SJCRH30 (cell line): ENCODE measurements at places on chromosomes 1 and 21. TPM values are rescaled to one million over a fixed set of nuclear protein-coding genes. Genes with fewer than 3 reads are reported as not detected.

DNA sequence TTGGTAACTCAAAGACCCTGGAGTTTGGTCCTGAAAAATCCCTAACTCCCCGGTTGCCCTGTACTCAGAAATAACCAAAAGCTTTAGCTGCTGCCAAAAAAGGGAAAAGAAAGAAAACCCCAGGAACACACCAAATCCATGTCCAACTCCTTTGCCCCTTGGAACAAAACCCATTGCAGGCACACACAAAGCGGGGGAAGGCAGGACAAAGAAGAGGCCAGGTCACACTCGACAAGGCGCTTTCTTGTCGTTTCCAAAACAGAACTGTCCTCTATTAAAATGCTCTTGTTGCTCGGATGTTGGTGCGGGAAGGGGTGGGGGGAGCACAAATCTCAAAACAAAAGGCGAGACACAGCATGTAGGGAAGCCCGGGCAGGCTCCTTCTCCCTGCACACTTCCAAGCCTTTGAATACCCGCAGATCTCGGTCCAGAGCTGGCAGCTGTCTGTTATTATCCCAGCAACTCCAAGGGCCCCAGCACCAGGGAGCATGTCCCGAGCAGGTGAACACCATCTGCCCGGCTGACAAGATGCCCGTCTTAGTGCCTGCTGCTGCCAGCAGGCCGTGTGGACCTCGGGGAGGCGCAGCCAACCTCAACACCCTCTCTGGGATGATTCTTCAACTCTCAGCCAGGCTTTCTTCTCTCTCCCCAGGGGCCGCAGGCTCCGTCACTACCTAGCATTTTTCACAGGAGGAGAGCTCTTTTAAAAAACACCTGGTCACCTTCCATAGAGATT, 96.4 kb downstream of the SSBP3 start:
- H3K36me3 ChIP-seq = no peaks in the 10 kb centered on the region
- no peak for DNase-seq
- H3K4me1 ChIP-seq = no peaks in the 10 kb centered on the region
- H3K27me3 ChIP-seq = no peaks in the 10 kb centered on the region
- no peak overlapping the region for H3K4me3 ChIP-seq
- no peak overlapping the region for H3K27ac ChIP-seq

DNA sequence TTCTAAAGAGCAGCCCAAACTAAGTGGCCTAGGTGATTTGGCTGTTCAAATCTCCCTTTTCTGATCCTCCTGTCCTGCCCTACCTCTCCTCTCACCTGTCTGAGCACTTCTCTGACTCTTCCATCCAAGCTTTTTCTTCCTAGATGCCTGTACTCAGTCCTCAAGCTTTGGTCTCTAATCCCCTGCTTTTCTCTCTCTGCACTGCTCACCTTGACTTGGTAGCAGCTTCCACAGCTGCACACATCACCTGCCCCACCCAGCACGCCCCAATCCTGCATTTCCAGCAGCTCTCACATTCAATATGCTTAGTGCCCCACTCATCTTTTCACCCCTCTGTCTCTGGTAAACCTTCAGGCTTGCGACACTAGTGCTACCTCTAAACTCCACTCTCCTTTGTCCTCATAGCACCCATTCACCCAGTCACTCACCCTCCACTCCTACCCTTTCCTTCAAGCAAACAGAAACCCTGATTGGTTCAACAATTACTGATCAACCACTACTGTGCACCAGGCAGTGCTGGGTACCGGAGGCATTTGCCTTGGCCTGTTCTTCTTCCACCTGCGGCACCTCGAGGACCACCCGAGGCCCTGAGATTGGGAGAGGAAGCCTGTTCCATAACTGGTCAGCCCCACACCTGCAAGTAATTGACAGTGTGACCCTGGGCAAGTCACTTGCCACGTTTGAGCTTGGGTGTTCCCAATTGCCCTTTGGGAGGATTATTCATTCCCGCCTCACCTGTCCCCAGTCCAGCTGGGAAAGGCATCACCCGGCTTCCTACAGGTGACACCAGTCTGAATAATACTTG, 136.1 kb upstream of the EDN2 start:
- no peak overlapping the region for H3K4me3 ChIP-seq
- no peaks in the 10 kb centered on the region for H3K27me3 ChIP-seq
- no peaks in the 10 kb centered on the region for H3K36me3 ChIP-seq
- no peak overlapping the region for H3K27ac ChIP-seq
- H3K4me1 ChIP-seq = peaks cover 28% of the 10 kb centered on the region

Gene NUDT4B
- total RNA-seq = 5.8 and 7.3 TPM in 2 replicates

GRCh38 chr1:29267321-29268070, 31.2 kb downstream of the PTPRU start:
- H3K27me3 ChIP-seq = no peaks in the 10 kb centered on the region
- H3K36me3 ChIP-seq = no peaks in the 10 kb centered on the region
- H3K4me1 ChIP-seq = peaks cover 53% of the 10 kb centered on the region

Gene CGN
- total RNA-seq = 1.2 TPM in 2 replicates

DNA sequence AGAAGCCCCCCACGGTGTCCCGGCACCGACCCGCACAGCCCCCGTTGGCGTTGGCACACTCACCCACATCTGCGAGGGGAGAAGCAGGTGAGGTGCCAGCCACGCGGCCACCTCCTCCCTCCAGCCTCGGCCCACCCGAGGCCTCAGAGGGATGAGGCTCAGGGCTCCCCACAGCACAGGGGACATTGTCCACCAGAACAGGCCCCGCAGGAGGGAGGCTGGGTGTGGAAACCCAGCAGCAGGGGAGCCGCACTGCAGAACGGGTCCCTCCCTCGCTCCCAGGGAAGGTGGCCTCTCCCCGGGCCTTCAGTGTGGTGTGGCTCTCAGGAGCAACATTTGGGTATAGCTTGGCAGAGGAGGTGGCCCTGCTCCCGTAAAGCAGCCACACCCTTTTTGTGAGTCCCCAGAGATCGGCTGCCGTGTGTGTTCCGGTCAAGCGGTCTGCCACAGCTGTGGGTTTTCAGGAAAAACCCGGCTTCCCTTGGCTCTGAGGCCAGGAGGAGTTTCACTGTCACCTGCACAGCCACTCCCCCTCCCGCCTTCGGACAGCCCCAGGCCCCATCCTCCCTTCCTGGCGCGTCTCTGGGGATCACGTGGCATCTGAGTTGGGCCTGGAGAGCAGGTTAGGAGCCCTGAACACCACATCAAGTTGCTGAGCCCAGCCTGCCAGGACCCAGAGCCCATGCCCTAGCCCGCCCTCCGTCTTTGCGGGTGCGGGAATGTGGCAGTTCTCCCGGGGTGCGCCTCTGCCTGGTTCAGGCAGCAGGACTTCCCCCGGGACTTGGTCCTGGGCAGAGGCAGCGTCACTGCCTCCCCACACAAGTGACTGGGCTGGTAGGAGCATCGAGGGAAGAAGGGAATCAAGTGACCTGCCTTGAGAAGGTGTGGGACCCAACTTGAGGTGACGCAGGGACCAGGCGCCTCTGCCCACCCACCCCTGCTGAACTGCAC, 64.0 kb downstream of the MEGF6 start:
- H3K27ac ChIP-seq = no peak overlapping the region
- H3K4me3 ChIP-seq = no peak overlapping the region
- H3K27me3 ChIP-seq = peaks cover 78% of the 10 kb centered on the region
- H3K36me3 ChIP-seq = no peaks in the 10 kb centered on the region
- peaks cover 30% of the 10 kb centered on the region for H3K4me1 ChIP-seq

GRCh38 chr1:7249516-7249915, 464.3 kb downstream of the CAMTA1 start:
- H3K27me3 ChIP-seq = peaks cover 16% of the 10 kb centered on the region
- H3K36me3 ChIP-seq = no peaks in the 10 kb centered on the region
- no peaks in the 10 kb centered on the region for H3K4me1 ChIP-seq
- H3K4me3 ChIP-seq = no peak overlapping the region
- H3K27ac ChIP-seq = no peak overlapping the region

DNA sequence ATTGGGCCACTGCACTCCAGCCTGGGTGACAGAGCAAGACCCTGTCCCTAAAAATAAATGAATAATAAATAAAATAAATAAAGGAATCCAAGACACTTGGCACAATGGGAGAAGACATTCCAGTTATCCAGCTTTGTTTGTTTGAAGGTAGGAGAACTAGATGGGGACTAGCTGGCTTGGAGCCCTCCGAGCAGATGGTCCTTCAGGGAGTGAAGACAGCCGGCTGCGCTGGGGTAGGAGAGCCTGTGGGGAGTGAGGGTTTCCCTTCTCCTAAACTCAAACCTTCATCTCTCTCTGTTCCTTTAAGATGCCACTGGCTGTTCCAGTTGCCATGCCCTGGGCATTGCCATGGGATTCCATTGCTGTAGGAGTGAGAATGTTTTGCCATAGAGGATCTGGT, 120.6 kb downstream of the NAV1 start:
- H3K4me1 ChIP-seq = peaks cover 16% of the 10 kb centered on the region
- H3K36me3 ChIP-seq = no peaks in the 10 kb centered on the region; the same call in 1 of the 2 replicates
- no peak overlapping the region for H3K4me3 ChIP-seq
- no peak for DNase-seq
- H3K27me3 ChIP-seq = no peaks in the 10 kb centered on the region

GRCh38 chr1:216554934-216555333, 131.7 kb upstream of the USH2A start:
- H3K27ac ChIP-seq = no peak overlapping the region
- no peaks in the 10 kb centered on the region for H3K27me3 ChIP-seq
- no peak overlapping the region for H3K4me3 ChIP-seq
- H3K4me1 ChIP-seq = no peaks in the 10 kb centered on the region

Gene KRTAP13-2
- total RNA-seq = not detected in 2 replicates

DNA sequence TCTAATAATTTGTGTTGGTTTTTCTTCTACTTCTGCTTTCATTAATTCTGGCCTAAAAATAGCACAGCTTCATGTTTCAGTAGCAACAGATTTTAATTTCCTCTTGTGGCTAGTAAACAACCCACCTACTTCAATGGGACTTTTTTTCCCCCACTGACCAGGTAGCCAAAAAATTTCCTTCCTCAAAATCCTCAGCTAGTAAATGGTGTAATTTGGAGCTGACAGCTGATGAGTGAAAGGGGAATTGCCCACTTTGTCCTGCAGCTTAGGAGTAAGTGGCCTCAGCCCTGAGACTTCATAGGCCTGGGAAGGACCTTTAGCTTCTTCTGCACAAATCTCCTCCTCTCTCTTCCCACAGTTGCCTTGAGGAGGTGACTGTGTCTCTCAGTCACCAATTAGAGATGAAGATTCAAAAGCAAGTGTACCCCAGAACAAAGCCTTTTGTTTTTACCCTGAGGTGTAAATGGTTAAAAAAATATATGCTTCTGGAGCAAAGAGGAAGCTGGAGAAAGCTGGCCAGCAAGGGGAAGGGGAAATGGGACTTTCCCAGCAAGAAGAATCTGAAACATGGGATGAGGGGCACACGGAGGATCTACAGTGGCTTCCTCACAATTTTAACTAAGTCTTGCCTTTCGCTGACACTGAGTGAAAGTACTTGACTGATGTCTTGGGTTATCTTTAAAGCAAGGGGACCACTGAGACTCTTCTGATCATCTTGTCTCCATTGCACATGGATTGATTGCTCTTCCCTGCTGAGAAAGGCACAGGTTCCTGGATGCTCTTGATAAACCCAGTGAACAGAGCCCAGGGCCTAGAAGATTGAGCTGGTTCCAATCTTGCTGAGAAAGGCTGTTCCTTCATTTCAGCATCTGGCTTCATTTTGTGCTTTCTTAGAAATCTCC, 35.8 kb upstream of the VCAM1 start:
- H3K4me3 ChIP-seq = no peak overlapping the region
- H3K36me3 ChIP-seq = no peaks in the 10 kb centered on the region
- DNase-seq = no peak
- no peaks in the 10 kb centered on the region for H3K27me3 ChIP-seq
- no peak overlapping the region for H3K27ac ChIP-seq

DNA sequence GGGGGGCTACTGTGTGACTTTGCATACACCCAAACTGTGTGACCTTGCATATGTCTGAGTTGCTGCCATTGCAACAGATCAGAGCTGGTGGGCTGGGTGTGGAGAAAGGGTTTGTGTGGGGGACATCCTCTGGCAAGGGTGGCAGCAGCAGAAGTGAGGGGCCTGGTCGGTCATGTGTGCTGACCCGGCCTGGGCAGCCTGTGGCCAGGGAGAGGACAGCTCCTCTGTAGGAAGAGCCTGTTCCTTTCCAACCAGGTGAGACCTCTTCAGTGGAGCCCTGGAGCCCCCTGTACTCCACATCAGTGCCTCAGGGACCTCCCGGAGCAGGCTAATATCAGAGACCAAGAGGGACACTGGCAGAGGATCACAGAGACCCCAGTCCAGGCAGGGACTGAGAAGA, 8.3 kb downstream of the PCSK9 start:
- no peak overlapping the region for H3K4me3 ChIP-seq
- H3K27me3 ChIP-seq = peaks cover 12% of the 10 kb centered on the region
- H3K4me1 ChIP-seq = no peaks in the 10 kb centered on the region; the same call in 1 of the 2 replicates
- no peak for DNase-seq
- no peak overlapping the region for H3K27ac ChIP-seq

DNA sequence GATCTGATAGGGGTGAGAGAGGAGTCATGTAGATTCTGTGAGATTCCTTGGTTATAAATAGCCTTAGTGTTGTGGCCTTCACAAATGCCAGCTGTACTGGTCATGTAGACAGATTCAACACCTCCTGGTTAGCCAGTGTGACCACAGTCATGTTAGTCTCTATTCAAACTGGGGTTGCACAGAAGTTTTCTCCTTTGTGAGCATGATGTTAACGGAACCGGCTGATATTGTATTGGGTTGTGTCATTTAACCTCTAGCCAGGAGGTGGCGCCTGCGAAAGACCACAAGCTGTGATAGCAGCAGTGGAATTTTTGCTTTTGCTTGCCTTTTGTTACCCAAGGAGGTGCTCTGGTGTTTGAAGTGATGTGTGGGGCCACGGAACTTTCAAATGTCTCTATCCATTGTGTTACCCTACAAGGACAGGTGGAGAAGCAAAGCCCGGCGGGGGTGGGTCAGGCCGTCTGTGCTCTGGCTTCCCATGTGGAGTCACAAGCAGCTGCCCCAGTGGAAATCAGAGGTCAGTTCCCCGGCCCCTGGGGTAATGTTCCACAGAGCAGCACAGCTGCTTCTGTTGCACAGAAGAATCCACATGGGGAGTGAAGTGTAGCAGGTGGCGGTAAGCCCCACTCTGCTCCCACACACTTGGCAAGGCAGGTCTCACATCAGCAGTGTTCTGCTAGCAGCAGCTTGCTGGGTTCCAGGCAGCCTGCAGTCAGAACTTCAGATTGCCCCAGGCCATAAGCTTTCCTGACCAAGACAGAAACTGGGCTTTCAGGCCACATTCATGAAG, 112.6 kb downstream of the ADAMTS1 start:
- no peaks in the 10 kb centered on the region for H3K36me3 ChIP-seq
- H3K4me3 ChIP-seq = peak overlapping the region; percentile 17
- peak; percentile 99 for DNase-seq

DNA sequence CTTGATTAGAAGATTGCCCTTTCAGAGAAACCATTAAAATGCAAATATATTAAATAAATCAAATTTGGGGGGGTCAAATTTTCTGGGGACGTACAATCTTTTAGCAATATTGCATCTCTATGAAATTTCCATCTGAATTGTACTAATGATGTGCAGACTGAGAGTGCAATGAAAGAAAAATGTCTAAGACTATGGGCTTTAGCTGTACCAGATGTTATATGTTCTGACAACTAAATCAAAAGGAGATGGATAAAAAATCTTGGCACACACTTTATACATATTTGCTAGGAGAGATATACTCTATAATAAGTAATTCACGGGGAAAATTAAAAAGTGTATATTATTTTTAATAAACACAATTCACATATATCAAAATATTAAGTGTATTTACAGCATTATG, 13.0 kb upstream of the PLPPR5 start:
- H3K27ac ChIP-seq = no peak overlapping the region
- H3K4me1 ChIP-seq = no peaks in the 10 kb centered on the region
- no peak for DNase-seq
